ENCODE measurements at places on chromosomes 3 and 15. TPM values are rescaled to one million over a fixed set of nuclear protein-coding genes. Genes with fewer than 3 reads are reported as not detected.

Gene CKMT1A
- total RNA-seq, result 21.5 TPM

Gene SLC6A20
- total RNA-seq, result 19.0 TPM

Gene CCR3
- not detected for total RNA-seq

- DNase-seq, result no peak
These were observed 387.9 kb downstream of the RBMS3 start for GRCh38 chr3:29668728-29669127.

DNA sequence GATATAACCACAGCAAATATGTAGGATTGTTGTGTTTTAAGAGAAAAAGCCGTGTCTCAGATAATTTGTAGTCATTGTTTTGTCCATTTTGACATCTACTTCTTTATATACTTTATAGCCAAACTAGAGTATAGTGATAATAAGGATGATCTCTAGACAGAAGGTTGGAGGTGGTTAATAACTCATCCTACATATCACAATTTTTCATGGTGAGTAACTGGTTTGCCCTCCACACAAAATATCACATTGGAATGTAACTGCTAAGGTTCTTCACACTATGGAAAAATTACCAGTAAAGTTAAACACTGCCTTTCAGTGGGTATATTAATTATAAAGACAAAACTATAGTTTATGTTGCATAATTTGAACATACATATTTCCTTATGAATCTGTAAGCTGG is 380.7 kb downstream of the LPP start:
- DNase-seq, result no peak

Measured in spinal cord (tissue), 10 donors.